ENCODE measurements at places on chromosomes 4 and X.

DNA sequence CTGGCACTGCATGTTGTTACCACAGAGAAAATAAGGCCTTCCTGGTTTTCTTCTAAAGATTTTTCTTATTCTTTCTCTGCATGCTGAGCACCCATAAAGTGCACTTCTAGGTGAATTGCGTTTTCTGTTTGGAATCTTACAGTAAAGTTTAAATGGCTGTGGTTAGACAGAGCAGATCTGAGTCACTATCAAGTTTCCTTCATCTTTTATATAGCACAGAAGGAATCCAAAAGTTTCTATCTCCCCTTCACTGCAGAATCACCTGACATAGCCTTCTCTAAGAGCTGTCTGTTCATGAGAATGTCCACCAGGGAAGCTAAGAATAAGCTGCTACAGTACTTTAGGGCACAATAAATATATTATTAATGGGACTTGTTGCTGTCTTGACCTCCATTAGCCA is 455.5 kb upstream of the FAM241A start:
- DNase-seq: peak; percentile 50

DNA sequence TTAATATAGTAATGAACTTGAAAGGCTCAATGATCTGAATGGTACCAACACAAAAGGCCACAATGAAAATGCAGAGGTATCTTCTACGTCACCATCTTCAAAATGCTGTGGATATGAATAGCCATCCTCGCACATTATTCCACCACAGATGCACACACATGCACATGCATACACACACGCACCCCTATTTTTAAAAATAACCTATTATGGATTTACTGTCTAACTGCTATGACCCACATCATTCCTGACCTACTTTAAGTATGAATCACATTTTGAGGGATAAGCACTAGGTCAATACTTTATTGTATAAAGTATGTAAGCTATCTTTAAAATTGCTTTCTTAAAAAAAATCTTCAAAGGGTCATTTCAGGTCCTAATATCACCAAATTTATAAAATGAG is 24.4 kb upstream of the CORIN start:
- peak; percentile 73 for DNase-seq

- no peak for DNase-seq
Observed at GRCh38 chr4:156374069-156374468, 420.4 kb upstream of the CTSO start.

- DNase-seq: no peak
Observed at GRCh38 chr4:100280807-100281206, 90.5 kb upstream of the DDIT4L start.

GRCh38 chrX:74922922-74923543 is 2.2 kb downstream of the NEXMIF start:
- DNase-seq: no peak

DNA sequence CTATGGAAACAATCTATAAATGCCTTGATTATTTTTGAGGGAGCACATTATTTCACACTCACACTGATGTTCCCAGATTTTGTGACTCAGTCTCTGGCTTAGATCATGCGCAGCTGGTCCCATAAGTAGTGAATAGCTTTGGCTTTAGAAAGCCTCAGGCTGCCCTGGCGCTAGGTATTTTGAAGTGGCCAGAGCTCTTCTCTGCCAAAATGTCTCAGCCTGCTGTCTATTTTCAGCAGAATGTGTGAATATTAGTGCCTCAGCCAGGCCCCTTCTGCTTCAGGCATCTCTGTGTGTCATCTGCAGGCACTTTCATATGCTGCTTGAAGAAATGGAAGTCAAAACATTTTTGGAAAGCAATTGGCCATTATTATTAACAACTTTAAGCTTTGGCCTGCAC is 931.0 kb upstream of the INTU start:
- DNase-seq: peak; percentile 67

DNA sequence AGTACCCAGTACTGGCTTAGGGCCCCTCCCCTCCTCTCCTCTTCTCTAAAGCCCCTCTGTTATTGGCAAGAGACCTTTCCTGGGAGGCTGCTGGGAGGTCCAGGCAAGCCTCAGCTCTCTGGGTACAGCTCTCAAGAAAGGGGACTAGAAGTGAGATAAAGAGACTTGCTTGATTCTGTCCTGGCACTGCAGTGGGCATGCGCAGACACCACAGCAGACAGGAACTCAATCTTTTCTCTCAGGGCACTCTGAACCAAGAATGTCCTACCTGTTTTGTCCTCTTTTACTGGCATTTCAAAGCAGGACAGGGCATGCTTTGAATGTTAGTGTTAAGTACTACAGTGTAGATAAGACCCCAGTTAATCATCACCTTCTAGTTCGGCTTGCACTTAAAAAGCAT is 74.9 kb downstream of the NYX start:
- no peak for DNase-seq

DNA sequence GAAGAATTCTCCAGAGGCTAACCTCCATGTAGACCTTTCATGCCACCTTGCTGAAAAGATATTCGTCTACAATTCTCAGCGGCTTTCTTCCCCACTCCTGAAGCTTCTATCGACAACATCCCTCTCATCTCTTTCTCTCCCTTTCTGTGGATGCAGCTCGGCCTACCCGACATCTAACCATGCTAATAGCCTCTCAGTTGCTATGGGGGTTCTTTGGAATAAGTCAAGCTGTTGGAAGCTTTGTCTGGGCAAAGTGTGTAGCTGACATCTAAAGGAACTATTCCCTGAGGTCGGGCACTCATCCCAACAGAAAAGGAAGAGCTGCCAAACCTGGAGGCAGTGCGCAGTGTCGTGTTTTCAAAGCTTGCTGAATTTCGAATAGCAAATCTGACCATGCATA is 192.1 kb downstream of the RBMX2 start:
- DNase-seq: no peak

DNA sequence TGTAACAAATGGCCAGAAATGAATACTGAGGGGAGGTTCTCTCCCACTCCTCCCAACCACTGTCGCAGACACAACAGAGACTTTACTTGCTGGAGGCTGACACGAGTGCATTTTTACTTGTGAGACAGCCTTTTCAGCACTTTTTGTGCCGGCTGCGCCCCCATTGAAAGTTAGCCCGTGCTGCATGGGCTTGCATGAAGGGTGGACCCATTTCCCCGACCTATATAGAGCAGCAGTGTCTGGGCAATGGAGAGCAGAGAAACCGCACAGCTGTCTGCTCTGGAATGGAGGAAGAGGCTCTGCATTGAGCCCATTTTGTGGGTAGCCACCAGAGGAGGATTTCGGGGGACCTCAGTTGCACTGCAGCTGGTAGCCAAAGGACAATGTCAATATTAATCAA is 208.8 kb downstream of the UGT8 start:
- no peak for DNase-seq

DNA sequence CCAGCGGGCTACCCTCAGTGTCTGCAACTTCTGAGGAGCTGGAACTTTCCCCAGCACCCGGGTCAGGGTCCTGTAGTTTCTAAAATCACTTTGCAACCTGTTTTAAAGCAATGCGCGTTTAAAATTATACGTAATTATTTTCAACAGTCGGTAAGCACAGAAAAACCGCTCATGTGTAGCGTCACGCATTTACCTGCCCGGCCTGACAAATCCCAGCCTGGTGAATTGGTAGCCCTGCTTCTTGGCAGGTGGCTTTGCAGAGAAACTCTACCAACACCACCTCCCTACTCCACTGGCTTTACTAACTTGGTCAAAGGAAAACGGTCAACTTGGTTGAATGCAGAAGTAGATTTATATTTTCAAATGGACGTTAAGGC is 640 bp downstream of the BANK1 start:
- DNase-seq: no peak

DNA sequence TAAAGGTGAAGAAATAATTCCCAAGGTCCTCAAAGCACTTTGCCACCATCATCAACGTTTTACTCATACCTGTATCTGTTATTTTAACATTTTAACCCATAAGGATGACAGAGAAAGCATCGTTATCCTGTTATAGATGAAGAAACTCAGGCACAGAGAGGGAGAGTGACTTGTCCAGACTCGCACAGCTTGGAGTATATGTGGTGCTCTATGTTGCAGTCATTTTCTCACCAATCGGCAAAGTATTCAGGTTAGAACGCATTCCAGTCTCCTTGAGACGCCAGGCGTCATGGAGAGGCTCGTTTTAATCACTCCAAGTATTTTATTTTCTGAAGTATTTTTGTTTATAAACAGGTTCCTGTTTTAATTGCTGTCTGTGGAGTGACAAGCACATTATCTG is 73.5 kb downstream of the IRF2 start:
- no peak for DNase-seq

DNA sequence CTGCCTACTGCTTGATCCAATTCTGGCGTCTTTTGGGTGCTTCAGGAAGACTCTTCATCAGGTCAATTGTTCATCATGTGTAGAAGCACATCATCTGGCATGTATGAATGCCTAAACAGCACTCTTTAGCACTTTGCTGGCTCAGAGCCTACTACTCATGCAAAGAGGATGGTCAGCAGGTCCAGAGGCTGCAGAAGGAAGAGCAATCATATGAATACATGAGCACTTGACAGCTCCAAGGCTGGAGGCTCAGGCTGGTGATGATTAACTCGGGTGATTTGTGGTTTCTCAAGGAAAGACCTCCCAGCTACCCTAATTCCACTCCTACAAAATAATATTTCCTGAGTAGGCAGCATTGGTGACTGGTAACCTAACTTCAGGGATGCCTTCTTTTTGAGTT is 103.8 kb upstream of the CXCL13 start:
- DNase-seq: peak; percentile 38

All from fibroblast of skin of right quadriceps (primary cell).